ENCODE measurements at places on chromosomes 12 and 14. TPM values are rescaled to one million over a fixed set of nuclear protein-coding genes. Genes with fewer than 3 reads are reported as not detected.

LBHD2 gene
- polyA plus RNA-seq: not detected

SDSL gene
- 10.4 TPM for polyA plus RNA-seq

KRT2 gene
- polyA plus RNA-seq: not detected

DLGAP5 gene
- 19.4 TPM for polyA plus RNA-seq

LMO3 gene
- polyA plus RNA-seq: 34.7 TPM

RD3L gene
- polyA plus RNA-seq: not detected

USP44 gene
- 0.20 TPM for polyA plus RNA-seq

STAC3 gene
- polyA plus RNA-seq: 1.9 TPM

PROX2 gene
- not detected for polyA plus RNA-seq

MAP3K9 gene
- 8.5 TPM for polyA plus RNA-seq

GLI1 gene
- 0.36 TPM for polyA plus RNA-seq

CERS5 gene
- 33.5 TPM for polyA plus RNA-seq

STAB2 gene
- polyA plus RNA-seq: not detected

SLC6A13 gene
- 4.3 TPM for polyA plus RNA-seq

PPP1R12A gene
- 10.8 TPM for polyA plus RNA-seq

DHRS2 gene
- polyA plus RNA-seq: 0.25 TPM

GPX2 gene
- polyA plus RNA-seq: 23.8 TPM

MANSC1 gene
- polyA plus RNA-seq: 26.8 TPM

DEGS2 gene
- 3.1 TPM for polyA plus RNA-seq

FBLN5 gene
- 10.2 TPM for polyA plus RNA-seq

TSPAN19 gene
- polyA plus RNA-seq: not detected

RBP5 gene
- 0.80 TPM for polyA plus RNA-seq

PRR4 gene
- polyA plus RNA-seq: 6.0 TPM

PTPN6 gene
- 28.3 TPM for polyA plus RNA-seq

LMNTD1 gene
- not detected for polyA plus RNA-seq

LARP4 gene
- polyA plus RNA-seq: 6.1 TPM

KIF5A gene
- 127 TPM for polyA plus RNA-seq

CCDC88C gene
- polyA plus RNA-seq: 40.2 TPM

SERPINA12 gene
- polyA plus RNA-seq: not detected

FAM90A1 gene
- polyA plus RNA-seq: 0.29 TPM

KRT78 gene
- not detected for polyA plus RNA-seq

DIO3 gene
- 0.31 TPM for polyA plus RNA-seq

ABHD12B gene
- polyA plus RNA-seq: 3.2 TPM

CACNA2D4 gene
- polyA plus RNA-seq: not detected

CFAP54 gene
- 0.39 TPM for polyA plus RNA-seq

NUAK1 gene
- 11.5 TPM for polyA plus RNA-seq

PRMT5 gene
- 64.5 TPM for polyA plus RNA-seq

ESRRB gene
- 0.29 TPM for polyA plus RNA-seq

Data from brain (organoid and tissue), 16 donors.